ENCODE measurements at places on chromosomes 1 and 21.

- DNase-seq: no peak
Observed at GRCh38 chr1:31796707-31797106, 19.1 kb downstream of the SPOCD1 start.

GRCh38 chr1:216246577-216247203, 176.6 kb downstream of the USH2A start:
- DNase-seq: no peak

DNA sequence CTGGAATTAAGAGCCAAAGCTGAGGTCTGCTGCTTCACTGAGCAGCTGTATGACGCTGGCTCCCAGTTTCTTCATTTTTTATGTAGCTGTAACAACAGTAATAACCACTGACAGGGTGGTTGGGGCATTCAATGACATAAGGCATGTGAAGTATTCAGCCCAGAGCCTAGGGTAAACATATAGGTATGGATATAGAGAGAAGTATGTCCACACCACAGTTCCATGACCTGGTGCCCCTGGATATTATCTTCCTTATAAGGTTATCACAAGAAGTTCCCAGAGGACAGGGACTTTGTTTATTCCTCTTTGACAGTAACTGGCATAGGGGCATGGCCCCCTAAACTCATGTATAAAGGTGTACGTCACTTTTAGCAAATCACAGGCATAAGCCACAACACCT, 14.7 kb downstream of the RAB42 start:
- no peak for DNase-seq

GRCh38 chr1:188027613-188028012, 1198.9 kb downstream of the PLA2G4A start:
- no peak for DNase-seq

DNA sequence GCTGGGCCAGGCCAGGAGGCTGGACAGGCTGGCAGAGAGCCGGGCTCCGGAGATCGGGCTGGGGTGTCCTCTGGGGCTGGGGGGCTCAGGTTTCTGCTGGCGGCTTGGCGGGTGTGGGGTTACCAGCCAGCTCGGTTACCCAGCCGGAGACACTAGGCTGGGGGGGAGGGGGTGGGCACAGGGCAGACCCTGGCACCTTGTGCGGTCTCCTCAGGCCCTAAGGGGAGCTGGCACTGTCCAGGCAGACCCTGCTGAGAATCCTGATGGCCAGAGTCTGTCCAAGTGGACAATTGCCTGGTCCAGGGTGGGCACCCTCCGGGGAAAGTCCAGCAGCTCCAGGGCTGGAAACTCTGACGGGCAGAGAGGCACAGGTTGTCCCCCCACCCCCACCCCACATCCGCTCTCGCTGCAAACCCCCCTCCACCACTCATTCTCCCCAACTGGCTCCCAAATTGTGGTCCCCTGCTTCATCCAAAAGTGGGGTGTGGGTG, 6.7 kb downstream of the ZBTB7B start:
- no peak for DNase-seq

DNA sequence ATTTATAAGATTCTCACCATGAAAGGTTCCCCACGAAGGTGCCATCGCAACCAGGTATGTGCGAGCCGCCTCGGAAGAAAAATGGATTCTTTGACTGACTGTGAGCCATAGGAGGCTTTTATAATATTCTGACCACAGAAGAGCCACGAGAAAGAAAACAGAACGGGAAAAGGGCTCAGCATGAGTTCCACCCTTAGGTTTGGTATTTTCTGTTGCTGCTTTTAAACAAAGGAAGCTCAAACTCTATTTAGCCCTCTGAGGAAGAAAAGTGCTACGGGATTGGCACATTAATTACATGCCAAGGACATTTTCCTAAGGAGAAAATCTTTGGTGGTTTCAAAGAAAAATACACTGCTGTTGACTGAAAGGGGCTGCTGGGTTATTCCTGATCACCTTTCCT, 39.3 kb downstream of the MIS18A start:
- no peak for DNase-seq

- DNase-seq: no peak
Observed at GRCh38 chr1:178310685-178311105, 186.1 kb downstream of the CLEC20A start.

GRCh38 chr1:199054694-199055093, 415.9 kb downstream of the PTPRC start:
- no peak for DNase-seq

DNA sequence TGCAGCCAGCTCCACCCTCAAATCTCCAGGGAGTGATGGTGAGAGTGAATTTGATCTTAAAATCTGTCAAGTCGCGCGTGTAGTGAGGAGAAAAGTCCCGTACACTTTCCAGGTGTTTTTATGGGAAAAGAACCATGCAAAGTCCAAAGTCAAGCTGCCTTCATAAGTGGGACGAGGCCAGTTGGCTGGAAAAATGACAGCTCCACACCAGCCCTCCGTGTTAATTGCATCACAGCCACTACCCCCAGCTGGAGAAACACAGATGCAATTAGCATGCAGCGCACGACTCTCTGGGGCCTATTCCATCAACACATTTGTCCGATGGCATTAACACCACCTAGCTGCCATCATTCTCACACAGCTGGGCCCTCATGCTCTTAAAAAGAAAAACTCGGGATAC, 68.4 kb downstream of the KLHDC7A start:
- DNase-seq: no peak

DNA sequence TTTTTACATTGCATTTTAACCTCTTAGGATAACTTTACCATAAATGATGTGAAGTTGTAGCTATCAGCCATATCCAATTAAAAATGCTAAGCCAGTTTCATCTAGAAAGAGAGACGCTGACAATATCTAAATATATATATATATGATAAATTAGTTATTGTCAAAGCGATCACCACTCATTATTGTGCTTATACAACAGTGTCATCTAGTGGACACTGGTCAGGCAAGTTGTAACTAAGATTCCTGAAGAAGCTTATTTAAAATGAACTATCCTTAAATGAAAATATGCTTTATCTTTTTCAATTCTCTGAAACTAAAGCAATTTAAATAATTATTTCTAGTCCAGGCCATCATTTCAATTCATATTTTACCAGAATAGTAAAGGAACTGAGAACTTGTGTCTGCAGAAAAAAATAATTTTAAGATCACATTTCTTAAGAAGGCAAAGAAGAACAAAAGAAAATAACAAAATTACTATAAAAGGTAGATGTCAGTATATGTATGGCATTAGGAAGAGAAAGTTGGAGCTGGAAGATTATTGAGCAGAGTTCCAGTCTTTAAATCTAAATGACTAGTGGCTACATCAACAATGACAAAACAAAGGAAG, 193.3 kb upstream of the SNX7 start:
- no peak for DNase-seq

DNA sequence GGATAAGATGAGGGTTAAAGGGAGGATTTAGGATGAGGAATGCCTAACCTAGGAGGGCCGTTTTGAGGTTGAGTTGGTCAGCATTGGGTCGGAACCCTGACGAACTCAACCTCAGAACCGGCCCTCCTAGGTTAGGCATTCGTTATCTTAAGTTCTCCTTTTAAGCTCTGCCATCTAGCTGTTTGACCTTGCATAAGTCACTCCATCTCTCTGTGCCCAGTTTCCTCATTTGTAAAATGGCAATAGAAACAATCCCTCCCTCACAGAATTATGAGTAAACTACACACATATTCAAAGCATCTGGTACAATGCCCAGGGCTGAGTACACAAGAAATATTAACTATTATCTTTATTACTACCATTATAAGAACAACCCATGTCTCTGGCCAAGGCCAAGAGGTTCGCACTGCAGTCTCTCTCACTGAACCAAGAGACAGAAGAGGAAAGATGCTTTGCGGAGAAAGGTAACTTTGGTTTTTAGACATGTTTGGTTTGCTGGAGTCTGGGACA, 4.8 kb downstream of the ABCB10 start:
- DNase-seq: no peak

GRCh38 chr1:55257958-55258357, 42.8 kb upstream of the USP24 start:
- DNase-seq: no peak

- DNase-seq: no peak
Observed at GRCh38 chr1:210677533-210677932, 348.8 kb downstream of the HHAT start.

GRCh38 chr21:37281993-37282392, 14.9 kb upstream of the VPS26C start:
- DNase-seq: no peak

DNA sequence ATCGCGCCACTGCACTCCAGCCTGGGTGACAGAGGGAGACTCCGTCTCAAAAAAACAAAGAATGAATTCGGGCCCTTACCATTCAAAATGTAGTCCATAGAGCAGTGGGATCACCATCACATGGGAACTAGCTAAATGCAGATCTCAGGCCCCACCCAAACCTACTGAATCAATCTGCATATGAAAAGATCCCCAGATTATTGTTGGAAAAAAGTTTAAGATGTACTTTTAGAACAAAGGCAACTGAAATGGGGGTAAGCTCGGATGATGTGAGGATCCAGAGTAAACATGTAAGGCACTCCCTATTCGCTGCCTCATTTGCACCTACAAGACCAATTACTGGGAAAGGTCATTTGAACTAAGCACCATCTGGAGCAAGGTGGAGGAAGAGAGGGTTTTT, 803 bp upstream of the FLAD1 start:
- no peak for DNase-seq

DNA sequence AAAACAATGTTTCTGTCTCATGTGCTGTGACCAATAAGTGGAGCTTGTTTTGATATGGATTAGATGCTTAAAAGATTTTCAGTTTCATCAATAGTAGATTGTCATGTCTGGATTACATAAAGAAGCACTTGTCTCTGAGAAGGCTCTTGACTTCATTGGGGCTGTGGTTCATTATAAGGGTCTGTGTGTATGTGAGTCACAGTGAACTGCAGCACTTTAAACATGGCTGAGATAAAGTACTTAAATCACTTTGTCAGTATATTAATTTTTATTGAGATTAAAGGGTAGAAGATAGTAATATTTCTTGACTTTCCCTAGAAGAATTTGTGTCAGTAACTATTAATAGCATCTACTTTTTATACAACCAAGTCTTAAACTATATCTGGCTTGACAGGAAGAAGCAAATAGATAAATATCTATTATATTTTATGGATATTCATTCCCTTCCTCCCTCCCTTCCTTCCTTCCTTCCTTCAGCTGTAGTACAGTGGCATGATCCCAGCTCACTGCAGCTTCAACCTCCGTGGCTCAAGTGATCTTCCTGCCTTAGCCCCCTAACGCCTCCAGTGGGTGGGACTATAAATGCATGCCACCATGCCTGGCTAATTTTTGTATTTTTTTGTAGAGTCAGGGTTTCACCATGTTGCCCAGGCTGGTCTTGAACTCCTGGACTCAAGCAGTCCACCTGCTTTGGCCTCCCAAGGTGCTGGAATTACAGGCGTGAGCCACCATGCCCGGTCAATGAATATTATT, 48.8 kb downstream of the ZFYVE9 start:
- no peak for DNase-seq

GRCh38 chr1:64482720-64483119, 12.8 kb downstream of the CACHD1 start:
- no peak for DNase-seq

GRCh38 chr1:156540955-156541354, 31.4 kb downstream of the IQGAP3 start:
- DNase-seq: no peak

GRCh38 chr1:167333124-167333523, 112.4 kb downstream of the POU2F1 start:
- DNase-seq: no peak

DNA sequence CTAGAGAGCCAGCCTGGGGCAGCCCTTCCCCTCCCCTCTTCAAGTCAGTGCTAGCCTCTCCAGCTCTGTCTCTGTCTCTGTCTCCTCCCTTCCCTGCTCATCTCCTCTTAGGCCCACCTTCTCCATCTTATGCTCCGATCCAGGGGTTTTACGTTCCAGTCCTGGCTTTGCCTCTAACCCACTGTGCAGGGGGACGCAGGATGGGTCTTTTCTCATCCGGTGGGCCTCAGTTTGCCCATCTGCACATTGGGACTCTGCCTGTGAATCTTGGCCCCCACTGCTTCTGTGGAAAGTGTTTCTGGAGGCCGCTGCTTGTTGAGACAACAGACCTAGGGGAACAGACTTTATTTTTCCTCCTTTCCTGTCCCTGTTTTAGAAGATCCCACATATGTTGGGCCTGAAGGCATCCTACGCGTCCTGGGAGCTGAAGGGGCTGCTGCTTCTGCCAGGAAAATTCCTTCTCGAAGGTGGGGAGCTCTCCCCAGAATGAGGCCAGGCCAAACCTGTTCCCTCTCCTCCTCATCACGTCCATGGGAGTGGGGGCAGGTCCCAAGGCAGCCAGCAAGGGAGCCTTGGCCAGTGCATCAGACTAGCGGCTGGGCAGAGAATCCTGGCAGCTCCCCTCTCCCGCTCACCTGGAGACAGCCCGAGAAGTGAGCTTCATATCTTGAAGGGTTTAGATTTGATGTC, 99.5 kb upstream of the CSF3R start:
- no peak for DNase-seq

GRCh38 chr1:116412898-116413297, 39.9 kb downstream of the ATP1A1 start:
- no peak for DNase-seq

DNA sequence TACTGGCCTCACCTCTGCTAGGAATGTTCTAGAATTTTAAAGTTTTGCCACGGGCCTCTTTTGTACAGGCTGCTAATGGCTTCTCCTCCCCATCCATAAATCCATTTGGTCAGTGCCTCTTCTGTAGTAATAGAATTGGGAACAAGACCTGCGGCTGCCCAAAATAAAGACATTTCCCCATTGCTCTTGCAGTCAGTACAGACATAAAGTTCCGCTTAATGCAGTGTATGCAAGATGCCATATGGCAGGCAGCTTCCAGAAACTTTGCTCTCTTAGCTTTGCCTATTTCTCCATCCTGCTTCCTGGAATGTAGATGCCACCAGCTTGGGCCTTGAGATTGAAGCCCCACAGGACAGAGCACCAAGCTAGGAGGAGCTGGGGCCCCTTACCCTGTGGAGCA, 3.7 kb upstream of the SLC2A5 start:
- no peak for DNase-seq

DNA sequence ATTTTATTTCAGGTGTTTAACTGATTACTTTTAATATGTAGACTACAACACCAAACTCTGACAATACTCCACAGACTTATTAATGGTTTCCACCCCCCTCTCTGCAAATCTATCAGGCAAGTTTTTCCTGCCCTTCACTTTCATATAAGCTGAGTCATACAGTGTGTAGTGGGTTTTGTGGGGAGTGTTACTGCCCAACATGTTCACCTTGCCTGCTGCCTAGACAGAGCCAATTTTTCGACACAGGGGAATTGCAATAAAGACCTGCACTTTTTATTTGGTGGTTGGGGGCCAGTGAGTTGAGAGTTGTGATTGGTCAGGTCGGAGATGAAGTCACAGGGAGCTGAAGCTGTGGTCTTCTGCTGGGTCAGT, 119.7 kb downstream of the PPIAL4G start:
- no peak for DNase-seq

GRCh38 chr1:161726473-161727255, 5.3 kb downstream of the FCRLB start:
- peak; percentile 24 for DNase-seq

All from activated naive CD8-positive, alpha-beta T cell treated with anti-CD3 and anti-CD28 coated beads, Interleukin-2, amount 50 U/mL, for 16 hours (primary cell).